ENCODE measurements at places on chromosomes 12 and 14. TPM values are rescaled to one million over a fixed set of nuclear protein-coding genes. Genes with fewer than 3 reads are reported as not detected.

DNA sequence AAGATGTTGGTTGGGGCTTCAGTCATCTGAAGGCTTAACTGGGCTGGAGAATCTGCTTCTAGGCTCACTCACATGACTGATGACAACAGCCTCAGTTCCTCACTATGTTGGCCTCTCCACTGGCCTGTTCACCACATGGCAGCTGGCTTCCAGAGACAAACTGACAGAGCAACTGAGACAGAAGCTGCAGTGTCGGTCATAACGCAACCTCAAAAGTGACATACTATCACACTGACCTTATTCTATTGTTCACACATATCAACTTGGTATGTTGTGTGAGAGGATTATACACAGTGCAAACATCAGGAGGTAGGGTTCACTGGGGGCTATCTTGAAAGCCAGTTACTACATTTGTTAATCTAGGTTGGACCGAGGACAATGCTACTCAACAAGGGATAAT lies 92.9 kb downstream of the PAWR start:
- no peak for DNase-seq

DNA sequence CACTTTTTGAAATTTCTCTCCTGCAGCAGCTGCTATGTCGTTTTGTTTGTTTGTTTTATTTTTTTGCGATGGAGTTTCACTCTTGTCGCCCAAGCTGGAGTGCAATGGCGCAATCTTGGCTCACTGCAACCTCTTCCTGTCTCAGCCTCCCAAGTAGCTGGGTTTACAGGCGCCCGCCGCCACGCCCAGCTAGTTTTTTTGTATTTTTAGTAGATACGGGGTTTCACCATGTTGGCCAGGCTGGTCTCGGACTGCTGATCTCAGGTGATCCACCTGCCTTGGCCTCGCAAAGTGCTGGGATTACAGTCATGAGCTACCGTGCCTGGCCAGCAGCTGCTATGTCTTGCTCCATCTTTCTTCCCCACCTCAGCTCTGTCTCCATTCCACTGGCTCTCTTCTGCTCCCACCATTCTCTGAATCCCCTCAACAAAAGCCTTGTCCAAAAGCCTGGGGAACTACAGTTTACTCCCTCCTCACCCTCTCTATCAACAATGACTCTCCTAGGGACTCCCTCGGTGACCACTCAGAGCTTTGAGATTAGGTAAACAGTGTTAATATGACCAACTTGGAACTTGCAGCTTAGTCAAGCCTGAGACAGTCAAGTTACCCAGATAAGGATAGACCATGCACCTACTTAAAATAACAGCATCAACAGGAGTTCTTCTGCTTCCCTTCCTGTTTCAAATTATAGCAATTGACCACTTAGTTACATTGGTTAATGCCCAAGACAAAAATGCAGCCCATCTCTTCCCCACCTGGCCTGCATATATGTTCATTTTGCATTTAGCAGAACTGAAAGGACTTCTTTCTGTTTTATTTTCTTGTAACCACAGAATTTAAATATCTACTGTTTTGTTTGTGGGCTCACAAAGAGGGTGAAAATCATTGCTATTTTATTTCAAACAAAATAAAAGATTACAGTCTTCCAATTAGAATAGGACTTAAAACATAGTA lies 189.0 kb upstream of the AMIGO2 start:
- no peak for DNase-seq

Gene TSPAN11
- total RNA-seq, result not detected

Gene MDGA2
- not detected for total RNA-seq

Gene C14orf39
- not detected for total RNA-seq
